T-cell (primary cell): ENCODE measurements at places on chromosomes 13 and 19. TPM values are rescaled to one million over a fixed set of nuclear protein-coding genes. Genes with fewer than 3 reads are reported as not detected.
A peak's percentile ranks its signal among the peaks of the same experiment; 100 is the strongest.

NBEA gene
- 2.6 TPM for total RNA-seq

LRRC63 gene
- 0.82 TPM for total RNA-seq

OR1I1 gene
- not detected for total RNA-seq

ZNF471 gene
- total RNA-seq: 3.5 TPM

CACTIN gene
- total RNA-seq: 56.5 TPM

FCER2 gene
- 2.5 TPM for total RNA-seq

CYP4F12 gene
- 0.13 TPM for total RNA-seq

DNA sequence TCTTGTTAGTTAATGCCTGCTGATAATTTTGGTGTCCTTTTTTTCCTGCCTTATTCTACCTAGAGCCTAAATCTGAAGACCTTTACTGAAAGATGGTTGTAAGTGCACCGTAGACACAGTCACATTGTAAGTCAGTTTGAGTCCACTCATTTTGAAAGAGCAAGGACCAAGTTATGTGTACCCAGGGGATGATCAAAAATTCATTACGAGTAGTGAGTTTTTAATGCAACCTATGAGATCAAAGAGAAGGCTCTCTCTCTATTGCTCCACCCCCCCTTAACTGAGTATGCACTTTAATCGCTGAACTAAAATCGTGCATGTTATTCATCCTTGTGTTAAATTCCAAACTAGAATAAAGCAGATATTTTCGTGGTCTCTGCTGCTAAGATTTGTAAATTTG is 1.8 kb downstream of the RAP2A start:
- DNase-seq: no peak

GRCh38 chr19:7833225-7834099 is 3.4 kb downstream of the EVI5L start:
- no peak for DNase-seq

GRCh38 chr13:100733261-100733660 is 58.7 kb upstream of the TMTC4 start:
- DNase-seq: no peak

GRCh38 chr19:49689133-49690078 is at the start of gene ADM5:
ADM5 (plus strand) TSS chr19:49689594; CDS start chr19:49689838, 244 bp downstream.
- peak; percentile 24 for DNase-seq

GRCh38 chr13:106296723-106297122 is 238.7 kb downstream of the EFNB2 start:
- no peak for DNase-seq

GRCh38 chr19:39479916-39480315 is 722 bp upstream of the TIMM50 start:
- DNase-seq: no peak

DNA sequence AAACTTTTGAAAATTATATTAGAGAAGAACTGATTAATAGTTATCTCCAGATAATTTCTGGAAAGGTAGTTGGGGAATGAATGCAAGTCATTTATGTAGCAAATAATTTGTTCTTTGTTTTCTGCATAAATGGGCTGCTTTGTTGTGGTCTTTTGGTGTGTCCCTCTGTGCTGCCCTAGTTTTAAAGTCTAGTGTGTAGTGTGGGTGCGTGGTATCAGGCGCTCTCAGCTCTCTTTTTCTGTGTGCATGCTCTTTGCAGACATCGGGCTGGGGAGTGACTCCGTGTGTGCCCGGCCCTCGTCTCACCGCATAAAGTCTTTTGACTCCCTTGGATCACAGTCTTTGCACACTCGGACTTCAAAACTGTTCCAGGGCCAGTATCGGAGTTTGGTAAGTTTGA is 94.5 kb downstream of the ARHGEF7 start:
- no peak for DNase-seq

DNA sequence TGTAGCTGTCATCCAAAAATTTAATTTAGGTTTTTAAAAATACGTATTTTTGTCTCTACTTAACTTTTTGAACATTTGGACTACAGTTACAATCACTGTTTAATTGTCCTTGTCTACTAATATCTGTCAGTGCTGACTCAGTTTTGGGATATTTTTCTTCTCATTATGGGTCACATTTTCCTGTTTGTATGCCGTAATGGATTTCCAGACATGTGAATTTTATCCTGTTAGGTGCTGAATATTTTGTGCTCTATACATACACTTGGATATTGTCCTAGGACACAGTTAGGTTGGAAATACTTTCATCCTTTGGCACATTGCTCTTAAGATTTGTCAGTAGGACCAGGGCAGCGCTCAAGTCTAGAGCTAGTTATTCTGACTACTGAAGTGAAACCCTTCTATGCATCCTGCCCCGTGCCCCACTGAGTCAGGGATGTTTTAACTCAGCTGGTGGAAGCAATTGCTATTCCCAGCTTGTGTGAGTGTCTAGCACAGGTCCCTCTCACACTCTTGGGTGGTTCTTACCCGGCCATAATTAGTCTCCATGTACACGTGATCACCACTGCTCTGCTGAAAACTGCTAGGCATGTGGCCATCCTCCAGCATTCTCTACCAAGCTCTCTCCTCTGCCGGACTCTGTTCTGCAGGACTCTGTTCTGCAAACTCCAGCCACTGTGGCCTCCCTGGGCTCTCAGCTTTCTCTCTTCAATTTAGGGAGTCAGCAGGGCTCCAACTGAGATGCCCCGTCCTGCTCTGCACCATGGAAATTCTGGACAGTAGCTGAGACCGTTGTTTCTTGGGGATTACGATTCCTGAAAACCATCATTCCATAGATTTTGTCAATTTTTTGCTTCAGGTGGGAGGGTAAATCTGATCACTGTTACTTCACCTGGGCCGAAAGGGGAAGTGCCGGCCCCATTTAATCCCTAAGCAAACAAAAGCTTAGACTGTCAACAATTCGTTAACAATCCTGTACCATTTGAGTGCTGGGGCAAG is 11.1 kb downstream of the PROZ start:
- no peak for DNase-seq

DNA sequence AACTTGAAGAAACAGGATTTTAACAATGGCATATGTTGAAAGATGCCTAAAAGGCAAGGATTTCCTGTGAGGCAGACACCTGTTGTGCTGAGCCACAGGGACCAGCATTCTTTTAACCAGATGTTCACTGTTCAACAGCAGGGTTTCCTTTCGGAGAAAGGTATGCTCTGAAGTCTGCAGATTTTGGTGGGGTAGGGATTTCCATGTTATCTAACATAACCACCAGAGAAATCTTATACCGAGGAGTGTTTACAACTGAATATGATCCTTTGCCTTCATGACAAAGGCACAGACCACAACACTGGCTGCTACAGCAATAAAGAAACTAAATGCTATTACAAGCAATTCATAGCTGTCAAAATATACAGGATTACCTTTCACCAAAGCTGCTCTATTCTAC is 48.1 kb downstream of the MPHOSPH8 start:
- DNase-seq: no peak

DNA sequence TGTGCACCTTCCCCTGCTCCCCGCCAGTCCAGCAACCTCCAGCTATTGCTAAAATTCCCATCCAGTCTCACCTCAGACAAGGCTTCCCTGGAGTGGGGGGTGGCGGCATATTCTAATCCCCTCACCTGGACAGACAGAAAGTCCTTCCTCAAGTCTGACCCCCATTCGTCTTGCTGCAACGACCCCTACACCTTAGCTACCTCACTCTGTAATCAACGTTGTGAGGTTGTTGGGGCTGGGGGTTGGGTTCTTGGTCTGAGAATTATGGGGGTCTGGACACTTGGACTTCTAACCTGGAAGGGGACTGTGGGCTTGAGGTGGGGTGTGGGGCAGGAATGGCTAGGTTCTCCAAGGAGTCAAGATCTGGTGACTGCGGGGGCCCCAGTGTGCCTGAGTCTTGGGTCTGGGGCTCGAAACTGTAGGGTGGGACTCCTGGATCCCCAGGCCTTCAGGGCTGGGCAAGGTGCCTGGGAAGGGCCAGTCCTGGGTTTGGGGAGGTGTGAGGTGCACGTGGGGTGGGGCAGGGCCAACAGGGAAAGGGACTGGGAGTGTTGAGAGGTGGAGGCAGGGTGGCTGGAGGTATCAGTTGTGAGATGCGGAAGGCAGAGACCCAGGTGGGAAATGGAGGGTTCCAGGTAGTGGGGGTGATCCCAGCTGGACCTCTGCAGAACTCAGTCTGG is 1.3 kb downstream of the FOXA3 start:
- DNase-seq: no peak

DNA sequence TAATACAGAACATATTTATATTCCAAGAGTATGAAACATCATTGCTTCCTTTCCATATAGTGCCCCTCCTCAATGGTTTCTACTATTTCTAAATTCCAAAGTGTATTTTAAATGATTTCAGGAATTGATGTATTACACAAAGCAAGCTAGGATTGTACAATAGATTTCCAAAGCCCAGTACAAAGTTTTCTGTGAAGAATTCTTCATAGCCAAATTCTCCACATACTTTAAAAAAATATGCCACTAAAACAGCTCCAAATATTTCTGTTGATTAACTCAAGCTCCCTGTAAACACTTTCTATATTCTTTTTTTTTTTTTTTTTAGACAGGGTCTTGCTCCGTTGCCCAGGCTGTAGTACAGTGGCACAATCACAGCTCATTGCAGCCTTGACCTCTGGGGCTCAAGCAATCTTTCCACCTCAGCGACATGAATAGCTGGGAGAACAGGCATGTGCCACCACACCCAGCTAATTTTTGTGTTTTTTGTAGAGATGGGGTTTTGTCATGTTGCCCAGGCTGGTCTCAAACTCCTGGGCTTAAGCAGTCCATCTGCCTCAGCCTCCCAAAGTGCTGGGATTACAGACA is 50.6 kb downstream of the ELF1 start:
- DNase-seq: no peak

DNA sequence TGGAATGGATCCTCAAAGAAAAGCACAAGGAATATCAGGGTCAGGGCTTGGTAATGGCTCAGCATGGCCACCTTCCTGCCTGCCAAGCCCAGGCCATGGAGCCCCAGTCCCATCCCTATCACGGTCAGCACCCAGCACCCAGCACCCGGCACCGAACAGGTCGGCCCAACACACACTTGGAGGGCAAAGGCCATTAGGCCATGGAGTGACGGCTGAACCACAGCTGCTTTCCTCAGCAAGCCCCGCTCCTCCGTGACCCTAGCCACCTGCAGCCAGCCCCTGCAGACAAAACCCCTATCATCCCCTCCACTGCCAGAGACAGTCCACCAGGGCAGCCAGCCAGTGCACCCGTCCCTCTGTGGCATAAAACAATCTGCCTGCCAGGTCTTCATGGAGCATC is 20.6 kb downstream of the PEPD start:
- no peak for DNase-seq

GRCh38 chr19:6891761-6892385 is 4.5 kb downstream of the ADGRE1 start:
- no peak for DNase-seq

DNA sequence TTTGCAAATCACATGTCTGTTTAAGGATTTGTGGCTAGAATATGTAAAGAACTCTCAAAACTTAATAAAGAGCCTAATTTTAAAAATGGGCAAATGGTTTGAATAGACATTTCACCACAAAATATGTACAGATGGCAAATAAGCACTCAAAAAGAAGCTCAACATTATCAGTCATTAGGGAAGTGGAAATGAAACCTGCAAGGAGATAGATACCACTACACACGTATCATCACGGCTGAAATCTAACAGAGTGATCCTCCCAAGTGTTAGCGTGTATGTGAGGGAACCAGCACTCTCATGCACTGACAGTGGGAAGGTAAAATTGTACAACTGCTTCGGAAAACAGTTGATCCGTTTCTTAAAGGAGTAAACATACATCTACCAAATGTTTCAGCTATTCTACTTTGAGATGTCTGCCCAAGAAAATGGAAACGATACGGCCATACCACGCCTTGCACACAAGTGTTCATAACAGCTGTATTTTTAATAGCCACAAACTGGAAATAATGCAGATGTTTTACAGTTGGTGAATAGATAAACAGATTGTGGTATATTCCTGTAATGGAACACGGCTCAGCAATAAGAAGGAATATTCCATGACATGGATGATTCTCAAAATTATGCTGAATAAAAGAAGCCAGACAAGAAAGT is 14.5 kb downstream of the ARHGEF7 start:
- no peak for DNase-seq

DNA sequence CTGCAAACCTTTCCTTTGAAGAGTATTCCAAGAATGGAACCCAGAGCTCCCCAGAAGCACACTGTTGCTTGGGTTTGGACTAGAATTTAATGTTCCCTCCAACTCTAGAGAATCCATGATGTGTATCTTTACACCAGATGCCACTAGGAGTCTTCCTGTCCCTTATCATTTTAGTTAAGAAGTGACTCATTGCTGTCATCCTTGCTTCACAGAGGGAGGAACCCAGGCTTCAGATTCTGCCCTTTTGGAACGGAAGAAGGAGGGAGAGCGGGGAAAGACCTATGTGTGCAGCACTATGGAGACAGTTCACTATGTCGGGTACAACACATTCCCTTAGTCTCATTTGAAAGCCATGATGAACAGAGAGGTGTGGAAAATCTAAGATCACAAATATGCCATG is 2.1 kb upstream of the ATP12A start:
- DNase-seq: no peak

DNA sequence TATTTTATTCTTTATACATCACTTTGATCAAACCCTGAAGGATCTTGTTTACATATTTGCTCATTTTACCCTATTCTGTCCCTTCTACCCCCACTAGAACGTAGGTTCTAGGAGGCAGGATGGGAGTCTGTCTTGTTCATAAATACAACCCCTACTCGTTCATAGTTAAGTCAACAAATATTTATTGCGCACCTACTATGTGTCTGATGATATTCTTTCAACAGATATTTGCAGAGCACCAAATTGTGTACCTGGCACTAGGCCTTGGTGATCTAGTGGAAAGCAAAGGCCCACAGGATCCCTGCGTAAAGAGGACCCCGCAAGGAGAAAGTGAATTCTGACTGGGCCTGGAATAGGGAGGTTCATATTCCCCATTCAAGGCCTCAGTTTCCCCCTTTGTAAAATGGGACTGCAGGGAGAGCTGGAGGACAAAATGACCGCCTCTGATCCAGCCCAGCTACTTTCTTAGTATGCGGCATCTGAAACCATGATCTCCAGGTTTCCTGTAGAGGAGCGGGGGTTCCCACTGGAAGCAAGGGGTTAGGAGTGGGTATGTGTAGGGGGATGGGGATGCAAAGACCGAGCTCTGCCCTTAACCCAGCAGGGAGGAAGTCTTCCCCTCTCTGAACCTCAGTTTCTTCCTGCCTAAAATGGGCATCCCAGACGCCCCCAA is 534 bp upstream of the GEMIN7 start:
- no peak for DNase-seq

DNA sequence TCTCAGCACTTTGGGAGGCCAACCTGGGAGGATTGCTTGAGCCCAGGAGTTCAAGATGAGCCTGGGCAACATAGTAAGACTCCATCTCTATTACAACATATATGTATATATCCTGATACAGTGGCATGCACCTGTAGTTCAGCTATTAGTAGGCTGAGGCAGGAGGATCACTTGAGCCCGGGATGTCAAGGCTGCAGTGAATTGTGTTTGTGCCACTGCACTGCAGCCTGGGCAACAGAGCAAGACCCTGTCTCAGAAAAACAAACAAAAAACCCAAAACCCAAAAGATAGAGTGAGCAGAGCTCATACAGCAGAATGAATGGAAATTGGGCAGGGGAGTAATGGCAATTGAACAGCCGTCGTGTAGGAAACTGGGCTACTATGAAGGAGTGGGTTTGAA is 17.3 kb upstream of the SHKBP1 start:
- no peak for DNase-seq

GRCh38 chr19:57643734-57644133 is 10.8 kb downstream of the ZNF211 start:
- no peak for DNase-seq

GRCh38 chr13:88000239-88000638 is 329.1 kb downstream of the SLITRK5 start:
- DNase-seq: no peak
